ENCODE measurements at places on chromosomes 16 and 17. TPM values are rescaled to one million over a fixed set of nuclear protein-coding genes. Genes with fewer than 3 reads are reported as not detected.

DNA sequence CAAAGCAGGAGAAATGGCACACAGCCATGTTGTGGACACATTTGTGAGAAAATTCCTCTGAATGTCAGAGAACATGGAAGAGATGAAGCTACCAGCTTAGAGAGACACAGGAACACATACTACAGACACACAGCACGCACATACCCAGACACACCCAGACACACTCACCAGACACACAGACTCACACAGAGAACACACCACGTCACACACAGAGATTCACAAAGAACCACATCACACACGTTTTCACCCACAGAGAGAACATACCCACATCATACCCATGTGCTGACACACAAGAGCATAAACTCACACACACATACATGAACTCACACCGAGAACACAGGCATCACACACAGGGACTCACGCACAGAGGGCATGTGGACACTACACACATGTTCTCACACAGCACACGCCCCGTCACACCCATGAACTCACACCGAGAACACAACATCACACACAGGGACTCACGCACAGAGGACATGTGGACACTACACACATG is 124.9 kb downstream of the METRNL start:
- H3K4me1 ChIP-seq, result peaks cover 60% of the 10 kb centered on the region
- no peak overlapping the region for H3K4me3 ChIP-seq
- H3K27me3 ChIP-seq, result no peaks in the 10 kb centered on the region
- no peak for DNase-seq
- no peaks in the 10 kb centered on the region for H3K36me3 ChIP-seq

DNA sequence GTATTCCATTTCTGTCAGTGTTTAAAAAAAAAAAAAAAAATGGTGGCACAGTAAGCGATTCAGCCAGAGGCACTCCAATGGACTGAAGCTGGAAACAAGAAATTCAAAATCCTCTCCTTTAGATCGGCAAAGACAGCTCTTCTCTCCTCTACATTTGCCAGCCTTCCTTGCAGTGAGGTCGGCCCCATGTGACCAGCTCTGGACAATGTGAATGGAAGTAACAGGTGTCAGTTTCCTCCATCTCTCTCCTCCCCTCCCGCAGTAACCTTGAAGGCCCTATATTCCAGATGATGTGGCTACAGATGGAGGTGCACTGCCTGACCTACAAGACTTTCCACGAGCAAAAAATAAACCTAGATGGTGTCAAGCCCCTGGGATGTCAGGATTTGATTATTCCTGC is 15.0 kb downstream of the CUEDC1 start:
- no peaks in the 10 kb centered on the region for H3K27me3 ChIP-seq
- H3K4me3 ChIP-seq, result peak overlapping the region; percentile 18
- no peak overlapping the region for H3K27ac ChIP-seq
- peaks cover 54% of the 10 kb centered on the region for H3K4me1 ChIP-seq

GRCh38 chr17:49224198-49224996 is 6.2 kb downstream of the PHOSPHO1 start:
- no peak overlapping the region for H3K27ac ChIP-seq
- peak overlapping the region; percentile 26 for H3K4me3 ChIP-seq
- peaks cover 15% of the 10 kb centered on the region for H3K27me3 ChIP-seq
- peaks cover 16% of the 10 kb centered on the region for H3K36me3 ChIP-seq
- H3K4me1 ChIP-seq, result peaks cover 40% of the 10 kb centered on the region

DNA sequence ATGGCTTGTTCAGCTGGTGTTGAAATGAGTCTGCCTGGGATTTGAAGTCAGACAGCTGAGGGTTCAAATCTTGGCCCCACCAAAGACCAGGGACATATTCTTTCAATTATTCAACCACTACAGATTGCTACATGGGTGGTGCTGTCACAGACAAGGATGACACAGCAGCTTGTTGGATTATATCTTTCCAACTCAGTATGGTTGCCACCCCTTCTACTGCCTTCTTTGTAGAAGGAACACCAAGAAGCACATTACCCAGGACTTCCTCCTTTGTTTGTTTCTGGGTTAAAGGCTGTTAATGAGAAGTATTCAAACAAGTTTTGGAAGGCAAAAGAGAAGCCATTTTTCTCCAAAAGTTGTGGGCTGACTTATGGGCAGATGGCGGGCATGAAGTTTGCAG is 78.6 kb downstream of the COPRS start:
- H3K27me3 ChIP-seq, result no peaks in the 10 kb centered on the region
- no peak overlapping the region for H3K4me3 ChIP-seq
- peaks cover 12% of the 10 kb centered on the region for H3K4me1 ChIP-seq
- H3K27ac ChIP-seq, result peak overlapping the region; percentile 4
- H3K36me3 ChIP-seq, result no peaks in the 10 kb centered on the region
- DNase-seq, result peak; percentile 26

DNA sequence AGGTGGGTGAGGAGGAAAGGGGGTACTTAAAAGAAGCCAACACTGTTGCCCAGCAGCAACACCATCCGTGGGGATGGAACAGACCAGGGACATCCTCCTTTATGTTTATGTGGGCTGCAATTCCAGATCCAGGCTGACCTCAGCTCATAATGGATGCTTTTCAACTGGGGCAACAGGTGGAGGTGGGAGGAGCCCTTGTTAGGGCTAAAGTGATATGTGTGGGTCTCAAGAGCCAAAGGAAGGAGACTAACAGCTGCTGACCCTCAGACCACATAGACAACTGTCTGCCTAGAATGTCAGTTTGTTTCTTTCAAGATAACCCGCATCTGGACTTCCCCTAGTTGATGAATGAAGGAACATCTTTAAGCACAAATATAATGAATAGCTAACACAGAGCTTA is 2.0 kb upstream of the INPP5K start:
- H3K4me1 ChIP-seq, result peaks cover 22% of the 10 kb centered on the region
- H3K4me3 ChIP-seq, result no peak overlapping the region
- no peak for DNase-seq
- H3K27ac ChIP-seq, result no peak overlapping the region
- H3K36me3 ChIP-seq, result peaks cover 58% of the 10 kb centered on the region
- H3K27me3 ChIP-seq, result no peaks in the 10 kb centered on the region

Gene CD7
- polyA plus RNA-seq, result 0.38 TPM

Gene RNF112
- polyA plus RNA-seq, result 0.56 TPM
